ENCODE measurements at places on chromosomes 4 and X.
A peak's percentile ranks its signal among the peaks of the same experiment; 100 is the strongest.

DNA sequence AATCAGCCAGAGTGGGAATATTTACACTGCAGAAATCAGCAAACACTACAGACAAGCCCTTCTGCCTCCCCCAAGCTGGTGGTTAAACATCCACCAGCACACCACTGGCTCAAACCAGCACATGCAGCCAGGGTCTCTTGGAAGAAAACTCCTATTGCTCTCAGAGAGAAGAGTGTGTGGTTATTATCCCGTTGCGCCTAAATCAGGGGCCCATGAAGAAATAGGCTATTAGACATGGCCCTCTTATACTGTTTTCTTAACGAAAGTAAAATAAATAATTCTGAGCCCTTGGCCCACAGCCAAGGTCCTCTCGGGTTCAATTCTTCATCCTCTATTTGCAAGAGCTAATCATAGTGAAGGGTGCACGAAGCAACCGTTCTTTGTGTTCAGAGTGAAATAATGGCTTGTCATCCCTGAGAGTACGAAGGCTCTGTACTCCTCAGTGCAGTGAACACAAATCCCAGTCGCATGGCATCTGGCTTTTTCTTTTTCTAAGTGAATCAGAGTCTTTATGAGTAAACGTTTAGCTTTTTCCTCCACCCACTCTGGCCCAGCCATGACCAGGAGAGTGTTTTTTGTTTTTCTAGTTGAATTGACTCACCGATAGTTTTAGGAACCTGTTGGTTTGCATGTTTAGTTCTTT, 33.4 kb upstream of the RBM47 start:
- no peak for DNase-seq

DNA sequence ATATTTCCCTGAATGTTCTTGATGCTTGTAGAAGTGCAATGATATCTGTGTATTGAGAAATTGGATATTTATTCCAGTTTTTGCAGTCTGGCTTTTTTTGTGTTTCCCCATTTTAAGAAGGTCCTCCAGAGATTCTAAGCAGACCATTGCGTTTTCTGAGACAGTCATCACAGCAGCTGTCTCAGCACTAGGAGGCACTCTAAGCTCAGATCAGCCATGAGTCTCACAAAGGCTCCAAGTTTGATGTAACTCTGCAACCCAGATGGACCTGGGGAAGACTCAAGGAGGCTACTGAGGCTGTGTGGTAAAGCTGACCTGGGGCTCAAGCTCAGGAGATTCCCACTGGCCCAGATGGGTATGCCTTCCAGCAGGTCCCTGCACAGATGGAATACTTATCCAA, 89.3 kb upstream of the CYLC1 start:
- no peak for DNase-seq

DNA sequence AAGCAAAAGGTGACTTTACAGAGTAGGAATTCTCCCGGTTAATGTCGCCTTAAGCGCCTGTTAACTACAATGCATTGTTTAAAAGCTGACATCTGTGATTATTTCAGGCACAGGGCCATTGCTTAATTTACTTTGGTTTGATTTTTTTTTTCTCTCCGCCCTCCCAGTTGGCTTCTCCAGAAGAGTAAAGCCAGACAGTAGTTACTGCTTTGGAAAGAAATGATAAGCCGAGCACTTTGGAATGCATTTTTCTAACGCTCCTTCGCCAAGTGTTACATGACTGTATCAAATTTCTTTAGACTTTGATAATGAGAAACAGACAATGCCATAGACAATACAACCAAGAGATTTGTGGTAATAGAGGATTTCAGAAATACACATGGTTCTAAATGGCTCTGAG, 383.0 kb upstream of the TENM3 start:
- DNase-seq, result no peak

DNA sequence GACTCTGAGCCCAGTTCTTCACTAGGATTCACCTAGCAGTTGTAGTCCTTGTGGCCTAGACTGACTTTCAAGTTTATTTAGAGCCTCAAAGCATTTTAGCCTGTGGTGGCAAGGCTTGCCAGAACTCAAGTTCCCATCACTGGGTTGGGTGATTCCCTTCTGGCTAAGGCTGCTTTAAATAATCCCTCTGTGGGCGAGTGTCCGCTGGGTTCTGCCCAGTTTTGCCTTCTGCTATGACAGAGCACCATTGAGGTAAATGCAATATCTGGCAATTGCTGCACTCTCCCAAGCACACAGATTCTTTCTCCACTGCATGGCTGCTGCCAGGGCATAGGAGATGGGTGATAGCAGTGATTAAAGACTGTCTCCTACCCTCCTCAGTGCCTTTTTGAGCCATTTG, 90.8 kb upstream of the RLIM start:
- DNase-seq, result no peak

DNA sequence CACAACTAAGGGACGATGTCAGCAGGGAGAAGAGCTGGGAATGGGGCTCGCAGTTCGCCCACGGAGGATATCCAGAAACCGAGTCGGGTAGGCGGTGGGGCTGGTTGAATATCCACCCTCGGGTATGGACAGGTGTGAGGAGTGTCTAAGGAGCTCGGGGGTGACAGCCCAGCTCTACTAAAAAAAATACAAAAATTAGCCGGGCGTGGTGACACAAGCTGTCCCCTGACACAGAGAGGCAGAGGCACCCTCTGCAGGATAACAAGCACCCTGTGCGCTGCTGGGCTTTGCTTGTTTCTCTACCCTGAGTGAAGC, 12.2 kb upstream of the ASMTL start:
- DNase-seq, result no peak

DNA sequence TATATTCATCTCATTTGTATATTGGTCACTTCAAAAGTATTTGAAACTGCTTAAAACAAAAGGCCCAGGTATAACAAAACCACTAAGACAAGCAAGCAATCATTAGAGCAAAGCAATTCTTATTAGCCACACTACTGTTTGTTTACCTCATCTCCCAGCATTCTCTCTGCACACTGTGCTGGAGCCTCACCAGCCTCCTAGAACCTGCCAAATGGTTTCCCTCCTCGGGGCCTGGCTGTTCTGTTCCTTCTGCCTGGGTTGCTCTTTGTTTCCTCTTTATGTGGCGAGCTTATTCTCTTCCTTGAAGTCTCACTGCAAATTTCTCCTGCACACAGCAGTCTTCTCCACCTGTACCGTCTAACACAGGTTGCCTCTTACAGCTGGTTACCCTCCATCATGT, 67.5 kb upstream of the MND1 start:
- DNase-seq, result no peak

DNA sequence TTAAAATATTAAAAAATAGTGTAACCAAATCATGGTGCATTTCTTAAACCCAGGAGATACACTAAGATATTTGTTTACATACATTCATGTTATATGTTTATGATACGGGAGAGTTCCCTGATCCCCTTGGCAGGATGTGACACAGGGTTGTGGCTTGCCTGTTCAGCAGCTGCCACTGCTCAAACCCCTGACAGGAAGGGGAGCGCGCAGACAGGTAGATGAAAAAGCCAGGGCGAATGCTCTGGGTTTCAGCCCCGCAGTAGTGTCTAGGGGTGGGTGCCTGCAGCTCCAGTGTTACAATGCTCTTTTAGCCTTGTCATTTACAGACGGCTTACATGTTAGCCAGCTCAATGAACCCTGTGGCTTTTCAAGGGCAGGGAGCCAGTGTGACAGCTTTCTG, 1343.8 kb upstream of the IGFBP7 start:
- DNase-seq, result no peak

- DNase-seq, result no peak
Measured at GRCh38 chr4:8396762-8397406, 43.6 kb downstream of the ACOX3 start.

GRCh38 chr4:115424852-115425251, 311.4 kb upstream of the NDST4 start:
- DNase-seq, result no peak

GRCh38 chrX:45233531-45233930, 32.9 kb upstream of the DIPK2B start:
- no peak for DNase-seq

- peak; percentile 80 for DNase-seq
Measured at GRCh38 chrX:13688958-13689740, at the start of gene RAB9A. RAB9A (plus strand) TSS chrX:13689128; CDS start chrX:13708747, 19,619 bp downstream.

DNA sequence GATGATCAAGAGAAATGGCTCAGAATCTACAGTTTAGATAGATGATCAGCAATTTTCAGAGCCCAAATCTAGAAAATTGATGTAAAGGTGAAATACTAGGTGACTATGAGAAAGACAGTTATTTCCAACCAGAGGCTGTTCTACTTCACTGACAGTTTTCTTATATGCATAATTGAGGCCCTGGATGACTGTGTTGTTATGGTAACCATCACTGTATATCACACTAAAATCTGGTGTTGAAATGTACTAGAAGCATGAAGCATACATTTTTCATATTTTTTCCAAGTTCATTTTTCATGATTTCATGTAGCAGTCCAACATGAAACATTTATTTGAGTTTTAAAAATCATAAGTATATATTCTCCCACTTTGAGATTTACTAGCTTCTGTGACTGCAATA, 87.4 kb downstream of the ATXN3L start:
- DNase-seq, result no peak

DNA sequence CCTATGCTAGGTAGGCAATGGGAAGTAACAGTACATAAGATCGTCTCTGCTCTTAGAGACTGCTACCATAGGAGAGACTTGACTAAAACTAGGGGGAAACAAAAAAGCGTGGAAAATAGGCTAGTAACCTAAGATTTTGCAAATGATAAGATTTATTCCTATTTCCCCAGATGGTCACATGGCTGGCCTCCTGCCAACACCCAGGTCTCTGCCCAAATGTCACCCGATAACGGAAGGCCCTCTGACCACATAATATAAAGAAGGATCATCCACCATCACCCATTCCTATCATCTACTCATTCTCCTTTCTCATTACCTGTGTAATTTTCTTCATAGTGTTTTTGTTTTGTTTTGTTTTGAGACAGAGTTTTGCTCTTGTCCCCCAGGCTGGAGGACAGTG, 4.7 kb downstream of the LAMP2 start:
- DNase-seq, result no peak

DNA sequence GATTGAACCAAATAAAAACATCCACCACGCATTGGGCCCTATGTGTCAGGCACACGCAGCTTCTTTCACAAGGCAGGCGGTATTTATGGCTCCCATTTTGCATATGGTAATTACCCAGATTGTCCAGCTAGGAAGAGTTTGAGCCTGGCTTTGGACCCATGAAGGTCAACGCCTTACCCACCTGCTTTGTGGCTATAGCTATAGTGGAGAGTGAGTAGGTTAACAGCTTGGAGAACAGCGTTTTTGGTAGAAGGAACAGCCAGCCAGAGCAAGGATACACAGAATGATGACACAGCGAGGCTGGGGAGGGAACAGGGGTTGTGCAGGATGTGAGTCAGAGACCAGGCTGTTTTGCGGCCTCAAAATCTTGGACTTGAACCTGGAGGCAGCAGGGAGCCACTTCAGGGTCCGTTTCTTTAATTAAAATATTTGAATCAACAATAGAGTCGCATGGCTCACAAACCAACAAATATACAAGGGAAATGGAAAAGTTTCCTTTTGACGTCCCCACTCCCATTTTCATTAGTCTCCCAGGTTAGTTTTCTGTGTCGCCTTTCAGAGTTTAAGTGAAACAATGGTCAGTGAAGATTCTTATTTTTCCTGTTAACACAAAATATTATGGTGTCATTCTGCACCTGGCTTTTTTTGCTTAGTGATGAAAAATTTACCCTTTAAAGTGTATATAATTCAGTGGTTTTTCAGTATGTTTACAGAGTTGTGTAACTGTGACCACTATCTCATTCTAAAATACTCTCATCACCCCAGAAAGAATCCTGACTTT, 118.2 kb upstream of the STX18 start:
- no peak for DNase-seq

GRCh38 chr4:84470204-84470785, 28.8 kb downstream of the NKX6-1 start:
- no peak for DNase-seq

Data from activated CD4-positive, alpha-beta T cell treated with anti-CD3 and anti-CD28 coated beads for 4 hours (primary cell).